RWPE2 (cell line): ENCODE measurements at places on chromosomes 6 and 20.

DNA sequence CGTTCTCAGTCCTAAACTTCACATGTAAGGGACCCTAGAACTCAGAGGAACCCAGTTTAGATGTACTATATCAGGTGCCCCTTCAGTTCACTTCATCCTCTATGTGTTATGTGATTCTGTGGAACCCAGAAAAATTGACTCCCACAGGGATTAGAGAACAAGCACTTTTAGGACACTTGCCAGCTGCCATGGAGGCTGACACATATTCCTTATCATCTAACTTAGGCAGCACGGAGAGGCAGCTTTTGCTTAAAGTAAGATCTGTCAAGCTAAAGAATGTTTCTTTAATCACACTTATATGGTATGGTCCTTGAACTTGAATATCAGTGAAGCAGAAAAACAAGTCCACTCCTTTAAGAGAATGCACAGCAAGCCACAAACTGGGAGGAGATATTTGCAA is 701.5 kb upstream of the ID4 start:
- DNase-seq, result no peak

- DNase-seq, result no peak
Observed at GRCh38 chr6:3088446-3088845, 20.2 kb downstream of the RIPK1 start.

- DNase-seq, result no peak
Observed at GRCh38 chr20:64005394-64005793, 24.5 kb downstream of the PRPF6 start.

- no peak for DNase-seq
Observed at GRCh38 chr6:6689400-6690143, 101.1 kb downstream of the LY86 start.

DNA sequence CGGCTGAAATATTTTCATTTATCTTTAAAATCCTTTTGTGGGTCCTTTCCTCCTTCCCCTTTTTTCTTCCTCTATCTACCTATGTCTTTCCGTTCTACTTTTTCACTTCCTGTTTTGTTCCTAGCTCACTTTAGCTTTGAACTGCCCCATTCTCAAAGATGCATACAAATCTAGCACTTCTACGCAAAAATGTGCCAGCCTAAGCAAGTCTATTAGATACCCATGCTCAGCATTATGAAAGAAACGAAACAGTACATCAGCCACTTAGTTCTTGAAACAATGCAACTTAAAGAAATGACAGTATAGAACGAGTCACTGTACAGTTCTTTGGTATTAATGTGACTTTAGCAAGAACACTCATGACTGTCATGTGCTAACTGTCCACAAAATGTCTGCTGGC is 47.3 kb upstream of the MARCKS start:
- no peak for DNase-seq

DNA sequence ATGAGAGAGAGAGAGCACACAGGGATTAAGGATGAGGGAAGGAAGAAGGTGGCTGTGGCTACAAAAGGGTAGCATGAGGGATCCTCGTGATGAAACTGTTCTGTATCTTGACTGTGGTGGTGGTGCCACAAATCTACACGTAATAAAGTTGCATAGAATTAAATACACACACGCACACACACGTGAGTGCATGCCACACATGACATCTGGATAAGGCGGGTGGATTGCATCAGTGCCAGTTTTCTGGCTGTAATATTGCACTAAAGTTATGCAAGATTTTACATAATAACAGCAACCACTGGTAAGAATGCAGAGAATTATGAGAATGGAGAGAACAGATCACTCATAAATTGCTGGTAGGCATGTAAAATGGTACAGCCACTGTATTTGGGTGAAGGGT is 16.9 kb upstream of the STK35 start:
- DNase-seq, result no peak

DNA sequence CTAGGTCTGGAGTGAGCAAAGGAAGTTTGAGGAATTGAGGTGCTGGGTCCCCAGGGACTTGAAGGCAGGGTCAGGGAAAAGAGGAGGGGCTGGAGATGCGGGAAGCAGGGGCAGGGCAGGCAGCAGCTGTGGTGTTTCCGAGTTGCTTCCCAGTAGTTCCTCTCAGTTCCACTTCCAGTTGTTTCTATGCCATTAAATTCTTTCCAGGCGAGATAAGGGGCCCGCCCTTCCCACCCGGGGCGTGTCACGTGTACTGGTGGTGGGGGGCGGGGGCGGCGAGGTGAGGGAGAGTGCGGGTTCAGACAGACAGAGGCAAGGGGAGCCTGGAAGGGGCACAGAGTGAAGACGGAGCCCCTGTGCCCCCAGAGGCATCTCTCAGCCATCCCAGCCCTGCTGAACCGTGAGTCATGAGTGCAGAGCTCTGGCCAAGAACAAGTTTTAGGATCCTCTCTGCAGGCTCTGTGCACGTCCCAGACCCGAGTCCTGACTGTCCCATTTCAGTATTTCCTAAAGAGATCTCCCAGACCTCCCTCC is 977 bp downstream of the TNXB start:
- no peak for DNase-seq

GRCh38 chr6:125363039-125363823 is 61.5 kb upstream of the HDDC2 start:
- no peak for DNase-seq

DNA sequence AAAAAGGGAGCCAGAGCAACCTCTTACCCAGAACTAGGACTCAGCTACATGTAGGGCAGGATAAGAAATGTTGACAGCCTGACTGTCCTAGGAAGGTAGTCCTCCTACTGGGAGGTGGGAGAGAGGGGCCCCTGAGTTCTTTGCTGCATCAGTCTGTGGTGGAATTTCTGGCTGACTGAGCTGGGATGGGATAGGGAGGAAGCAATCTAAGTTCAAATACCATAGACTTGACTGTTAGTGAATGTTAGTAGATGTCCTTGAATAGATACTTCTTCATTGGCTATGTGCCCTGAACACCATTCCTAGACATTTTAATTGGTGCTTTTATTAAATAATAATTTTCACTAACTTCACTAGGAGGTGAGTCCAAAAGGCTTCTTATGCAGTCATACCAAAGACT is 1343.6 kb upstream of the CITED2 start:
- DNase-seq, result no peak

DNA sequence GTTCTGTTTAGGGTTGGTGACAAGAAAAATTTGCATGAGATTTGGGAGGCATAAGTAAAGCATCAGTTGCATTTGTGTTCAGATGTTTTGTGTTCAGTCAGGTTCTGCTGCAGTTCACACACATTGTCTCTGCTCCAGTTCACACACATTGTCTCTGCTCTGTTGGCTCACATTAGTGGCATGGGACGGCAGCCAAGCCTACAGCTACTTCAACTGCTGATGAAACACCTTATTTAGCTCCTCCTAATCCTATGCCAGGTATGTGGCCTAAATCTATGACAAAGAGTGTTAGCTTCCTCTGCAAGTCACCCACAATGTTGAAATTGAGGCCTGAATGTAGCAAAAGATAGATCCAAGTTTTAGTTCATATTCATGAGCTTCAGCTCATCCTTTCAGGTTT is 278.1 kb upstream of the SYNCRIP start:
- no peak for DNase-seq

DNA sequence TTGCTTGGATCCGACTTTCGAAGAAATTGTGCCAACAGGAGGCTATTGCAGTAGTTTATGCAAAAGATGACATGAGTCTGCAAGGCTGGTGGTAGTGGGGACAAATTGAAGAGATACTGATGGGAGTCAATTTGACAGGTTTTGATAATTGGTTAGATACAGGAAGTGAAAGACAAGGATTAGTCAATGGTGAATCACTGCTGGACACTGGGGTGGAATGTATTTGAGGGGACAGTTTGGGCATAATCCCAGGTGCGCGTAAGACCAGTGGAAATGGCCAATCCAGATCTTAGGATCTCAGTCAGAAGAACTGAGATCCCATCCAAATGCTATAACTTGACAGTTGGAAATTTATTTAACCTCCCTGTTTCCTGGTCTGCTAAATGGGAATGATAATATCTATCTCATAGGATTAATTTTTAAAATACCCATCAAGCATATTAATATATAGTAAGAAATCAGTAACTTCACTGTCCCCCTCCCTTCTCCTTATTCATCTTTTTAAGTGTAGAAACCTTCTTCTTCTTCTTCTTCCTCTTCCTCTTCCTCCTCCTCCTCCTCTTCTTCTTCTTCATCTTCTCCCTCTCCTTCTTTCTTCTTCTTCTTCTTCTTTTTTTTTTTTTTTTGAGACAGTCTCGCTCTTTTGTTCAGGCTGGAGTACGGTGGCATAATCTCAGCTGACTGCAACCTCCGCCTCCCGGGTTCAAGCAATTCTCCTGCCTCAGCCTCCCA is 30.9 kb upstream of the ERVFRD-1 start:
- no peak for DNase-seq

- no peak for DNase-seq
Observed at GRCh38 chr6:107691062-107691751, 132.9 kb downstream of the SCML4 start.

DNA sequence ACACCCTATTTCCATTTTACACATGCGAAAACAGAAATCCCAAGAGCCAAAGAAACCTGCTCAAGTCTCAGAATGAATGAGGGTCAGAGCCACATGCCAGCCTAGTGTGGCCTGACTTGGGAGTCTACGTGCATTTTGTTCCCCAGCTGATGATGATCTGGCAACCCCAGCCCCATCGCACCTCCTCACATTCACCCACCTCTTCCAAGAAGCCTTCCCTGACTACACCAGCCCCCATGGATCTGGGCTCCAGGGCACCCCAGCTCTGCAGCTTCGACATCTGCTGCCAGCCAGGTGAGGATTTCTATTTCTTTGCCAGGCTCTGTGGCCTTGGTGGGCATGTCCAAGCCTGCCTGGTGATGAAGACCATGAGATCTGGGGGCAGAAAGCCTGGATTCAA is 41.0 kb downstream of the ANGPT4 start:
- no peak for DNase-seq

DNA sequence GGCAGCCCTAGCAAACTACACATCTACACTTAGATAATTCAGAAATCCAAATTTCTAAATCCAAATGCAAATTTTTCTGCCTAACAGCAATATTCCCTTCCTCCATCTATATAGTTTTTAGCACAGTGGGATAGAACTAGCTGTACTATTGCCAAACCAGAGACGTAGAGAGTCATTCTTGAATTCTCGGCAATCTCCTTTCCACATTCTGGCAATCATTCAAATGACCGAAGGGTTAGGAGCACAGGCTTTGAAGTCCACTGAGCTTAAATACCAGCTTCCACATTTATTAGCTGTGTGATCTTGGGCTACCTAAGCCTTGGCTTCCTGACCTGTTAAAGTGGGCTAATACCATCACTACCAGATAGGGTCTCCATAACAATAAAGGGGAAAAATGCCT is 3.1 kb upstream of the RPS12 start:
- no peak for DNase-seq

GRCh38 chr6:2547355-2547754 is 203.4 kb downstream of the MYLK4 start:
- no peak for DNase-seq

- no peak for DNase-seq
Observed at GRCh38 chr20:1809131-1809572, 86.1 kb upstream of the SIRPA start.

DNA sequence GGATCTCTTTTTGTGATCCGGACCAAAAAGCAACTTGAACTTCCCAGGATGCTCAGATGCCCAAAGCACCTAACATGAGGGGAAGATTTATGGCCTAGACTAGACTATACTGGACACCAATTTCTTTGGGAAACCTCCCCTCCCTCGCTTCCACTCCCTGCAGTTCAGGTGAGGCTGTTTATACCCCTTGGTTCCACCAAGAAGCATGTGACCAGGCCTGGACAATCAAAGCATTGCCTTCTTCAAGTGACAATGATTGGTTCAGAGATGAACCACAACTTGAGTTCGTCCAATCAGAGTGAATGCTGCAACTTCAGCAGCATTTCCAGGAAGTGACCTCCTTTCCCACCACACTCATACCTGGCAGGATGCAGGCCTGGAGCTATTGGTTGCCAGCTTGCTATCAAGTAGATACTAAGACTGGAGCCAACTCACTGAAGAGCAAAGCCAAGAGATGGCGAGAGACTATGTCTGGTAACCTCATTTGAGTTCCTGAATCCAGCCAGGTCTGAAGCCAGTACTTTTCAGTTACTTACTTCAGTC is 45.6 kb upstream of the SLC9A8 start:
- no peak for DNase-seq

GRCh38 chr6:107740496-107741190 is 83.5 kb downstream of the SCML4 start:
- no peak for DNase-seq

DNA sequence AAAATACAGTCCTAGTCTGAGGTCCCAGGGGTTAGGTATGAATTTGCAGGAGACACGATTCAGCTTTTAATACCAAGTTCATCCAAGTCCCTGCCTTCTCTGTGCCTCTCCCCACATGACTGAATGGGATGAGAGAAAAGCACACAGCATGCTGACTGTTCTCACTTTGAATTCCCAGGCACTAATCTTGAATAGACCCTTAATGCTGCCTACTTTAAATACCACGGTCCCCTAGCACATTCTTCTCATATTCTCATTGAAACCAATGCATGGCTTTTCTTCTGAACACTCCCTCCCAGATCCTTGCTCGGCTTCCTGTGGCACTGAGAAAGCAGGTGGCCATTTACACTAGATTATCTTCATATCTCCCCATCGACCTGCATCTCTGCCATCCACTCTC is 30.1 kb upstream of the SCAF8 start:
- DNase-seq, result no peak

GRCh38 chr6:130147111-130147510 is 75.6 kb downstream of the SAMD3 start:
- DNase-seq, result no peak

- no peak for DNase-seq
Observed at GRCh38 chr20:54468082-54468481, 7.3 kb upstream of the DOK5 start.

DNA sequence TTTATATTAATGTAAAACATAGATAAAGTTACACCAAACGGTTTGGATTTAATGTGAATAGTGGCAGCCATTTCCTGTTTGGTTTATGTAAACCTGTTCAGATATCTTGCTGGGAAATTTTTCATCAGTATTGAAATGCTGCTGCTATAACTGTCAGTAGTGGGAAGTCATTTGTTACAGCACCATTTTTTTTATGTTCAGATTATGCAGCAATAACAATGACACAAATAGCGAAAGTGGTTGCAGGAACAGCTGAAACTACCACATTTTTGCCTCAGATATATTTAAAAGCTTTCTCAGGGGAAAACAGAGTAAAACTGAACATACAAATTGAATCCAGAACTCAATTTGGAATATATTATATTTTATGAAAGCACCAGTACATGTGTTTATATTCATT is 128.8 kb upstream of the SIM1 start:
- no peak for DNase-seq

DNA sequence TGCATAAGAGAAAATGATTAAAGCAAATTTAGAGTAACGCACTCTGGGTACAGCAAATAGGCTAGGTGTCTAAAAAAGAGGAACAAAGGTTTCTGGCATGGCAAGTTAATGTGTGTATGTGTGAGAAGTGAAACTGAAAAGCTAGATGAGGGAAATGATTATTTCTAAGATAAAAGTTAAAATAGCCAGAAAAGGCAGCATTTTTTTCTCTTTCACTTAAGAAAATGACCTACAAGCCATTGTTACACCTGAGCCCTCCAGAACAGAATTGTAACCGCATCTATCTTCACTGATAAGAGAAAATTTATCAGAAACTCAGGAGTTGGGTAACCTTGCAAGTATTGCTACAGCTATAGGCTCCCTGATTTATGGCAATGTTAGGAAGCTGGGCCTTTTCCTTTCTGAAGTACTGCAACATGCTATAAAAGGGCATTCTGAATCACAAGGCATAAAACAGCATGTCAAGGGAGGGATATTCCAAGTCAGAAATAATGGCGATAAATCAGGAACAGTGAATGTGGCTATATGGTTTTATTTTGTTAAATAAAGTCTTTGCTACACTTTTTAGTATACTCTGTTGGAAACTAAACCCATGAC is 395.3 kb downstream of the TBC1D32 start:
- no peak for DNase-seq
